NCI-H1092 treated with DMSO at 0.1 percent for 48 hours (cell line): ENCODE measurements at places on chromosomes 3 and 15.
A peak's percentile ranks its signal among the peaks of the same experiment; 100 is the strongest.

- DNase-seq = no peak
Observed at GRCh38 chr15:42279234-42279723, 6.0 kb upstream of the TMEM87A start.

DNA sequence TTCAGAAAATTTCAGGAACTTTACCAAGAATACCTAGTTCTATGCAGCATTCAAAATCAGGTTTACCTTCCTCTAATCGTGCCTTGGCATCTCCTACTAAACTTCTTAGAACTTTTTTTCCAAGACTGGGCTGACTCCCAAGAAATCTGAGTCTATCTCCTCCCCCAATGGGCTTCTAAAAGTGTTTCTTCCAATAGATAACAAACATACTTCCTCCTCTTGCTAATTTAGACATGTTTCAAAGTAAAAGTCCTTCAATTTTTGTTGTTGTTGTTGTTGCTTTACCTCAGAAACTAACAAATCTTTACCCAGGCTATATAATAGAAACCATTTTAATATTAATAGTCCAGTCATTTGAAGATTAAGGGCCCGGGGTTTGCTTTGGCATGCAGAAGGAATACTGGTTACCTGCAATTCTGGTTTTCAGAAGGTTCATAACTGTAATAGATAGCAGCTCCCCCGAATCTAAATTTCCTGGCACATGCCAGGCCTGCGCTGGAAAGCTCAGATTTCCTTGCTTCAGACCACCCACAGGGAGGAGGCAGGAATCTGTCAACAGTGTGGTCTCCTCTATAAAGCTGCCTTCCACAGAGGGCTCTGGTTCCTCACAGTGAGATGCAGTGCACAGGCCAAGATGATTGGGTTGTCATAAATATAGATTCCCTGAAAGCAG, 188.7 kb downstream of the THRB start:
- DNase-seq = no peak

GRCh38 chr15:35179739-35180138, 94.6 kb upstream of the NANOGP8 start:
- no peak for DNase-seq

- peak; percentile 72 for DNase-seq
Observed at GRCh38 chr15:44662478-44663409, 718 bp downstream of the SPG11 start.

- no peak for DNase-seq
Observed at GRCh38 chr15:87403973-87404372, 852.6 kb downstream of the NTRK3 start.
